NCI-H446 treated with DMSO at 0.1 percent for 48 hours (cell line): ENCODE measurements at places on chromosomes 4 and X.
A peak's percentile ranks its signal among the peaks of the same experiment; 100 is the strongest.

DNA sequence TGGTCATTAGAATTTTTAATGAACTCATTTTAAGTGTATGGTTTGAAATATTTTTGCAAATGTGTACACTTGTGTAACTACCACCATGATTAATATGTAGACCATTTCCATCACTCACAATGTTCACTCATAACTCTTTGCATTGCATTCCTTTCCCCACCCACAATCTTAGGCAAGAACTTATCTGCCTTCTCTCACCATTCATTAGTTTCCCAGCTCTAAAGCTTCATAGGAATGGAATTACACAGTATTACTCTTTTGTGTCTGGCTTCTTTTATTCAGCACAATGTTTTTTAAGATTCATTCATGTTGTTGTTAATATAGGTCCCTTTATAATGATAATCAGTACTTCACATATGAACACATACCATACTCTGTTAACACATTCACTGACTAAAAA, 106.1 kb downstream of the ARAP2 start:
- DNase-seq = no peak

DNA sequence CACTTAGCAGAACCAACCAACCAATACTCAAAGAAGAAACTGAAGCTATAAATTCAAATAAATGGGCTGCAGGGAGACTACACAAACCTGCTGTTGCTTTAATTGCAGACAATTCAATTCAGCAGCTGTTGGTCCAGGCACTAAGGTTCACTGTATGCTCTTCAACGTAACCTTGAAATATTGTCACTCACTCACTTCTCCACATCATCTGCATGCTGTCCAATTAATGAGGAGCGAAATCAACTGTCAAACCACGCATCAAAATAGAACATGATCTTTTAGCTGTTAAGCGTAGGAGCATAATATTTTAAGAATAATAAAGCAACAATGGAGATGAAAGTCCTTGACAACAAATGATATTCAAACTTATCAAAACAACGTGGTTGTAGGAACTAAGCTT, 17.0 kb downstream of the ENOX2 start:
- no peak for DNase-seq

DNA sequence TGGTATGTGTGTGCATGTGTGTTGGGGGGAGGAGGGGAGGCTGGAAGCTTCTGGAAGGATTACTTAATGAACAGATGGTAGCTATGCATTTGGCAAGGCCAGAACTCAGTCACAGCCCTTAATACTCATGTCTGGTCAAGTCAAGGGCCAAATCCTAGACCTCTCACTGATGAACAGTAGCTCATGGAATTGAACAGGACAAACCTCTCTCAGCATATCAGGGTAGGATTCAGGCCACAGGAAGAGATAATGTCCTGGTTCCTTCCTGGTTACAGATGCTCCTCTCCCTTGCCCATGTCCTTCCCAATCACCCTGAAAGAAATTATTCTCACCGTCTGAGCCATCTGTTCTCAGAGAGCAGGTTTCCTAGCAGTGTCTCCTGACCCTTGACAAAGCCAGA, 165.7 kb downstream of the SOWAHB start:
- no peak for DNase-seq

DNA sequence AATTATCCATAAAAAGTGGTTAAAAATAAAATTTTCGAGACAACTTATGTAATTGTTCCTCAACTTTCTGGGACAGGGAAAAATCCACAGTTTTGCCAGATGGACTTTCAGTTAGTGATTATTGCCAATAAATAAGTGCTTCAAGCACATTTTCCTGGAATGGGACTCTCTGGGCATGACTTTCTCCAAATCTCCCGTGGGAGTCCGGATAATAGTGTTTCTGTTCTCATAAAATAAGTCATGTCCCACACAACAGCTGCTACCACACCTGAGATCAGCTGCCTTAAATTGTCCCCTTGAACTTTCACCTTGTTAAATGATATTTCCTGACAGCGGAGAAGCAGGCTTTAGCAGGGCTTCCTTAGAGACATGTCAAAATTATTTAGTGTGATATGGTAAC, 133.4 kb upstream of the NAP1L5 start:
- no peak for DNase-seq

- no peak for DNase-seq
Measured at GRCh38 chr4:164529486-164529885, 224.4 kb upstream of the SMIM31 start.

GRCh38 chr4:149108626-149109025, 666.4 kb upstream of the NR3C2 start:
- DNase-seq = no peak

- DNase-seq = no peak
Measured at GRCh38 chrX:87571964-87572363, 54.4 kb downstream of the KLHL4 start.

DNA sequence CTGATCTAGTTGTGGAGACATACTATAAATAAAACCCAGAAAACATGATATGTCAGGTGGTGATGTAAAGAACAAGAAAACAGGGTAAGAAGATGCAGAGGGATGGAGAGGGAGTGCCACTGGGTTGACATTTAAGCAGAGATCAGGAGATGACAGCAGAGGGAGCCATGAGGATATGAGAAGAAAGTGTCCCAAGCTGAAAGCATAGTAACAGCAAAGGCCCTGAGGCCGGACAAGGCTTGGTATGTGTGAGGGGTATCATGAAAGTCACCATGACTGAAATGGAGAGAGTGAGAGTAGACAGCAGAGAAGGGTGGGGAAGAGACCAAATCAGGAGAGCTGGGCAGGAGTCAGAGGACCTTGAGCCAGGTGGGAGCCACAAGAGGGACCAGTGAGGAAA, 3.4 kb downstream of the GPKOW start:
- no peak for DNase-seq

- no peak for DNase-seq
Measured at GRCh38 chr4:138952411-138952810, 63.2 kb upstream of the NOCT start.

GRCh38 chr4:6826781-6827508, 44.4 kb downstream of the KIAA0232 start:
- DNase-seq = no peak

DNA sequence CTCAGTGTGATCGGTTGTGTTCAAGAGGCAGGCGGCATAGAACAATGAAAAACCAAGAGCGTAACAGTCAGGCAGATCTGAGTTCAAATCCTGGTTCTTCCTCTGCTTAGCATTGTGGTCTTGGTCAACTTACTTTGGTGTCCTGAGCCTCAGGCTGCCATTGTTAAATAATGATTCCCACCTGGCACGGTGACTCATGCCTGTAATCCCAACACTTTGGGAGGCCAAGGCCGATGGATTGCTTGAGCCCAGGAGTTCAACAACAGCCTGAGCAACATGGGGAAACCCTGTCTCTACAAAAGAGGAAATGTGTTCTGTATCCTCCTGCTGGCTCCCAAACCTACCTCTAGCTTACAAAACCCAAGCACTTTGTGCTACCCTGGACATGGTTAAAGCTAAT, 129.0 kb upstream of the STX18 start:
- DNase-seq = no peak

- no peak for DNase-seq
Measured at GRCh38 chr4:78940752-78941151, 1.5 kb upstream of the PAQR3 start.

DNA sequence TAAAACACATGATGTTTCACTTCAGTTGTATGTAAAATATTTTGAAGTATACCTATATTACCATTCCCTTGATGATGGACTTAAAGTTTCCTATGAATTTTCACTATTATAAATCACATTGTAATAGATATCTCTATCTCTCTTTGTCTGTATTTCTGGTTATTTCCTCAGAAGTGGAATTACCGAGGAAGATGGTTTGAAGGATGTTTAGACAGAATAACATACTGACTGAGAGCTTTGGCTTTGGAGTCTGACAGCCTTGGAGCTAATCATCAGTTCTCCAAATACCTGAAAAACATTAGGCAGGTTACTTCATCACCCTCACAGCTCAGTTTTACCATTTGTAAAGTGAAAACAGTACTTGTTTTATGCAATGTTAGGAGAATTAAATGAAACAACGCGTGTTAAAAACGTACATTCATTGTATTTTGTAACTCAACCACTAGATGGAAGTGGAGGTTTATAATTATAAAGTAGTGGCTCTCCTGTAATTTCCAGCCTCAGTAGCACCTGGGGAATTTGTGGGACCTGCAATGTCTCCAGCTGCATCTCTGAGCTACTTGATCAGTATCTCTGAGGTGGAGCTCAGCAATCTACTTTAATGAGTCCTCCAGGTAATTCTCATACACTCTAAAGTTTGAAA, 14.3 kb downstream of the JCHAIN start:
- no peak for DNase-seq

GRCh38 chrX:12903646-12904045, 2.8 kb upstream of the TLR8 start:
- no peak for DNase-seq

DNA sequence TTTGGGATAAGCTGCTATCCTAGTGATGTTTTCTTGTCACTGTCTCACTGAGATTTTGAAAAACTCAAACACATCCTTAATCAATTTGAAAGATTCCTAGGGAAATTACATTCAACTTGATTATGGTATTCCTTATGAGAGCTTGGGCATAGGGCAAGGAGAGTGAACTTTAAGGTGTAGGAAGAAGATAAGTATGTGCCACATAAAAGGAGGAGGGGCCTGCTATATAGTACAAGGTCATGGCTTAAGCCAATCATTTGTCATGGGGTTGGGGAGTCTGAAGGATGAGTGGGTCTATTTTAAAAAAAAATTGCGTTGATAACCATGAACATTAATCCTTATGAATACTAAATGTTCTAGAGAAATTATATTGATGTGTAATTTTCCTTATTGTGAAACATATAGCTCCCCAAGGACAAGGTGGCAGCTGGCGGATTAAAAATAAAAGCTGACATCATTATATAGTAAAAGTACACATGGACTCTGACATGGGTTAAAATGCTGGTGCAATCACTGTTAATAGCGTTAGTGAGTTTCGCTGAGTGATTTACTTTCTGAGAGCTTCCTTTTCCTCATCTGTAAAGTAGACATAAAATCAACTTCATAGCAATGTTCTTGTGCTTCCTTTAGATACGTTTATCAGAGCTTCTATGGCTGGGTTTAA, 17.4 kb downstream of the GALNT7 start:
- no peak for DNase-seq

GRCh38 chr4:17153572-17153971, 255.1 kb upstream of the LDB2 start:
- DNase-seq = no peak

GRCh38 chrX:111511477-111511876, at the start of gene SERTM2:
Gene SERTM2, plus strand, starts transcription at chrX:111511645. Its CDS starts 7,213 bp downstream, at chrX:111518858.
- no peak for DNase-seq

GRCh38 chr4:2449051-2449450, 19.9 kb upstream of the RNF4 start:
- DNase-seq = no peak

- DNase-seq = no peak
Measured at GRCh38 chr4:173282626-173283025, 51.5 kb downstream of the HMGB2 start.

- no peak for DNase-seq
Measured at GRCh38 chr4:135244056-135244455, 1042.5 kb upstream of the PABPC4L start.

- no peak for DNase-seq
Measured at GRCh38 chr4:130183766-130184165, 1087.8 kb downstream of the C4orf33 start.

- DNase-seq = no peak
Measured at GRCh38 chr4:153038623-153039311, 102.6 kb downstream of the FHDC1 start.

DNA sequence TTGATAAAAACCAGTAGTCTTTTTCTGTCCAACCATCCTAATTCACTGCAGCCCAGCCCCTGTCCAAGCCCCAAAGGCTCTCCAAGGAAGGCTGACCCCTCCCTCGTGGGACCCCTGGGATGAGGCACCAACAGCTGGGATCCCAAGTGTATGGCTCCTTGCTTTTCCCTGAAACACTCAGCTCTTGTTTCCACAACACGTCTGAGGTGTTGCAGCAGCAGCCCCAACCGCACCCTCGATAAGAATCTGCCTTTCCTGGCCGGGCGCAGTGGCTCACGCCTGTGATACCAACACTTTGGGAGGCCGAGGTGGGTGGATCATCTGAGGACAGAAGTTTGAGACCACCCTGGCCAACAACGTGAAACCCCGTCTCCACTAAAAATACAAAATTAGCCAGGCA, 17.0 kb upstream of the ATP6AP2 start:
- DNase-seq = no peak

- DNase-seq = peak; percentile 85
Measured at GRCh38 chrX:13495232-13495631, 74.2 kb upstream of the EGFL6 start.

GRCh38 chr4:56007154-56007553, 58.4 kb downstream of the CEP135 start:
- no peak for DNase-seq

DNA sequence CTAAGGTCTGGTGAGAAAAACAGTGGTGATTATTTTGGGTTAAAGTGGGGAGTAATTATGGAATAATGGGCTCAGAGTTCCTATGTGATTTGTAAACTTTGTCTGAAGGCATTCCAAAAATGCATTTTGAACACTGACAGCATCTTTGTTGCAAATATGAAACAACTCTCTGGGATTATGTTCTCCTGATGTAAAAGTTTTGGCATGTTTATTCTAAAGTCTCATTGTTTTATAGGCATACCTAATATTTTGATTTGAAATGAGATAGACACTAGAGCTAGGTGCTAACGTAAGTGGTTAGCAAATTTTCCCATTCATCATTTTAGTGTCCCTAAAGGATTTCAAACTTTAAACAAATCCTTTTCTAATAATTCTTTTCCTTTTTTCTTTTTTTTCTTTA, 140.9 kb upstream of the ANXA3 start:
- DNase-seq = no peak

GRCh38 chr4:55545641-55546505, 836 bp downstream of the CLOCK start:
- peak; percentile 50 for DNase-seq

- no peak for DNase-seq
Measured at GRCh38 chrX:23737413-23737812, 5.7 kb downstream of the ACOT9 start.

DNA sequence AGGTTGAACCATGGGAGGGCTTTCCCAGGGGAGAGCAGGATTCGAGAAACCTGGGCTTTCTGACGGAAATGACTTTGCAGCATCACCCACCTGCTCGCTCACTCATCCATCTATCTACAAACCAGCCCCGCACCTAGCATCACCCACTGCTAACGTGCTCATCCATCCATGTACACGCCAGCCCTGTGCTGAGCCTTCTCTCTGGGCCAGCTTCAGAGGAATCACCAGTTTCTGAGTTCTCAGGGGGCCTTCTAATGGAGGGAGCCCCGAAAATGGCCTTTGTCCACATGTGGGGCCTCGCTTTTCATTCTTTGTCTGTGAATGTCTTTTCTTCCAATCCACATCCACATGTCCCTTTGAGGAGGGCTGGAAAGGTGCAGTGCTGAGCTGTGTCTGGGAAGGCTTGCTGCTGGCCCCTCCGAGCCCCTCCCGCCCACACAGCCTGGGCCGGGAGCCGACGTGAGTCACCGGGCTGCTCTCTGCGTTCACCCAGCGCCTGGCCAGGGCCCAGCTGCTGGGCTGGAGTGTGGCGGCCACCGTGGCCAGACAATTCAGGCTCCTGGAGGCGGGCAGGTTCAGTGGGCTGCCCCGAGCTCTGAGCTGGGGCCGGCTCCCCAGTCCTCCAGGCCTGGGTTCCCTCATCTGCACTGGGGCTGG, 14.7 kb downstream of the SORCS2 start:
- no peak for DNase-seq
